GM04504 (cell line): ENCODE measurements at places on chromosomes 2 and 18.

DNA sequence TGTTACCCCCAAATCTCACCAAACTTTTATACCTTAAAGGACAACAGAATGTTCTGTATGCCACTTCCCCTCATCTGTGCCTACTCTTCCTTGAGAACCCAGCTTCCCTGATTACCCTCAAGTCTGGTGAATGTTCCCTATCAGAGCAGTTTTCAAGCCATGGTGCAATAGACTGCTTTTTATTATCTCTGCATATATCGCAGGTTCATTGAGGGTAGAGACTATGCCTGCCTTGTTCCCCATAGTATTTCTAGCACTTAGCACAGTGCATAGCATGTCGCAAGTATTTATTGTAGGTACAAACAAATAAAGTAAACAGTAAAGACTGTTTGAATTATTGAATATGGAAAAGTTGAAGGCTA is 146.6 kb downstream of the HAUS1 start:
- no peak for DNase-seq

DNA sequence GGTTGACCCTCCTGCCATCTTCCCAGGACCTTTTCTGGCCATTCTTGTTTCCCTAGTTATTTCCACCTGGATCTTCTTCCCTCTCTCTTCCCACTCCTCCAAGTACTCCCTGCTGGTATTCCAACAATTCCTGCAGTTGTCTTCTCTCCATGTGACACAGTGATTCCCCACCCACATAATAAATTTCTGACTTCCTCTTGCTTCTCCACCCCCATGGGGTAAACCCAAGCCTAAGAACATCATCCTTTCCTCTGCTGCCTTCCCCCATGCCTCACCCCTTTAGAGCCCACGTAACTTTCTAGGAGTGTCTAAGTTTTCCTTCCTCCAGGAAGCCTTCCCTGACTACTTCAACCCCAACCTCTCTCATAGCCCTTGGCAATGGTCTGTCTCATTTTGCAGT is 72.6 kb downstream of the CELF4 start:
- no peak for DNase-seq

- DNase-seq, result no peak
Observed at GRCh38 chr2:196136151-196136550, 35.2 kb downstream of the STK17B start.

DNA sequence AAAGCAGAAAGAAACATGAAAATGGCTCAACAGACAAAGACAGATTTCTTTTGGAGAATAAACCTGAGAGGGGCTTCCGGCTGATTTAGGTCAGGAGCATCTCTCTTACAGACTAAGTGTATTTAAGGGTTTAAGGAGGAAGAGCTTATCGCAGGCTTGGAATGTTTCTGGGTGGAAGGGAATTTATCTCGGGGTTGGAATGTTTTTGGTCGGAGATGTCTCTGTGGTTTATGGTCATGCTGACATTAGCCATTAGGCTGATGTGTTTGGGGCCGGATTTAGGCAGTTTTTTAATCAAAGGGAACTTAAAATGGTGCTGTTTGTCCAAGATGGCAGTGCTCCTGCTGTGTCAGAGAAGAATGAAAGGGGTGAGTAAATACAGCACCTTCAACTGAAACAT is 14.4 kb upstream of the PSMA8 start:
- DNase-seq, result no peak

GRCh38 chr2:239053801-239054503 is 206.1 kb downstream of the TWIST2 start:
- no peak for DNase-seq
